ENCODE measurements at places on chromosomes 7 and 10.

- DNase-seq = no peak
These were observed 24.9 kb downstream of the TCAF1 start for GRCh38 chr7:143877098-143877497.

GRCh38 chr10:88113232-88113631, 249.8 kb downstream of the PTEN start:
- no peak for DNase-seq

GRCh38 chr7:1322240-1323110, 89.8 kb downstream of the UNCX start:
- DNase-seq = no peak

GRCh38 chr10:78458983-78459638, 425.4 kb downstream of the RPS24 start:
- no peak for DNase-seq

DNA sequence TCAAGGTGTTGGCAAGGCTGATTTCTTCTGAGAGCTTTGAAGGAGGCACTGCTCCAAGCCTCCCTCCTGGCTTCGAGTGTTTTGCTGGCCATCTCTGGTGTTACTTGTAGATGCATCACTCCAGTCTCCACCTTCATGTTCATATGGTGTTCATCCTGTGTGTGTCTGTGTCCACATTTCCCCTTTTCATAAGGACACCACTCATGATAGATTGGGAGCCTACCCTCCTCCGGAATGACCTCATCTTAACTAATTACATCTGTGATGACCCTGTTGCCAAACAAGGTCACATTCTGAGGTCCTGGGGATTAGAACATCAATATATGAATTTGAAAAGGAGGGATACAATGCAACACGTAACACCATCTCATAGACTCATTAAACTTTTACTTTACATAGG, 119.0 kb downstream of the CREB5 start:
- DNase-seq = no peak
